Activated CD8-positive, alpha-beta T cell treated with anti-CD3 and anti-CD28 coated beads for 36 hours (primary cell): ENCODE measurements at places on chromosomes 7 and 10. TPM values are rescaled to one million over a fixed set of nuclear protein-coding genes. Genes with fewer than 3 reads are reported as not detected.

DNA sequence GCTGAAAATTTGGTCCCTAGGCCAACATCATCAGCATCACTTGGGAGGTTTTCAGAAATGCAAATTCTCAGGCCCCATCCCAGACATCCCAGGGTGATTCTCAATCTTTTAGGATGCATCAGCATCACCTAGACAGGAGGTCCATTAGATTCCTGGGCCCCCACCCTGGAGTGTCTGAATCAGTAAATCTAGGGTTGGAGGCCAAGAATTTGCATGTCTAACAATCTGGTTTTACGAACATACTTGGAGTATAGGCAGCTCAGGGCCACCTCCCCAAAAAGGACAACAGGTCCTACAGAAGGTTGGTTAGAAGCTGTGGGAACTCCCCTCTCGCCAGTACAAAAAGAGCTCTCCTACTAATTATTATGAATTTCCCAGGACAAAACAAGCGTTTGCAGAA is 15.5 kb downstream of the ZC3HAV1 start:
- H3K4me1 ChIP-seq = peaks cover 81% of the 10 kb centered on the region
- DNase-seq = no peak
- H3K4me3 ChIP-seq = peak overlapping the region; percentile 76
- H3K36me3 ChIP-seq = peaks cover 84% of the 10 kb centered on the region
- no peaks in the 10 kb centered on the region for H3K27me3 ChIP-seq

DNA sequence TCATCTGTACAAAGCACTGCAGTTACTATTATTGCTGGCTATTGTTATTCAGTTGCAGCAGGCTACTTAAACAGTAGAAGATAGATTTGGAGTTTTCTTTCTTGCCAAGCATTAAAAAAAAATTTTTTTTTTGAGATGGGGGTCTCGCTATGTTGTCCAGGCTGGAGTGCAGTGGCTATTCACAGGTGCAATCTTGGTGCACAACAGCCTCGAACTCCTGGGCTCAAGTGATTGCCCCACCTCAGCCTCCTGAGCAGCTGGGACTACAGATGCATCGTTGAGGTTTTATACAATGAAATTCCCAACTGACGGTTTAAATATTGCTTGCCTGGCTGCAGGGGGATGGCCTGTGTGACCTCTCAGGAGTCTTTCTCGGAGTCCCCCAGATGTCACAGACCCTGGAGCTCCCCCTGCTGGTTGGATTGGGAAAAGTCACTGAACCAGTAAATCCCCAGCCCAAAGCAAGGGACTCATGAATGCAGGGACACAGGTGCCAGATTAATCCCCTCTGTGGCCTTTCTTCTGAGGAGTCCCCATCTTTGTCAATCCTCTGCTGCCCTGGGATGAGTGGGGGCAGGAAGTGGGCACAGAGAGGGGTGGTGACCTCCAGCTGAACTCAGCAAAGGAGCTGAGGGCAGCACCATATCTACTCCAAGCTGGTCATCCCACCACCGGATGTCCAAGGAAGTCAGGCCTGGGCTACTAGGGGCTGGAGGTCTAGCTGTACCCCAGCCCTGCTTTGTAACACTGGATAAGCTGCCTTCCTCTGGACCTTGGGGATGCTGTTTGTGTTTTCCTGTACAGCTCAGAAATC is 149.6 kb downstream of the C10orf105 start:
- no peak overlapping the region for H3K27ac ChIP-seq
- no peak overlapping the region for H3K4me3 ChIP-seq
- DNase-seq = peak; percentile 87

DNA sequence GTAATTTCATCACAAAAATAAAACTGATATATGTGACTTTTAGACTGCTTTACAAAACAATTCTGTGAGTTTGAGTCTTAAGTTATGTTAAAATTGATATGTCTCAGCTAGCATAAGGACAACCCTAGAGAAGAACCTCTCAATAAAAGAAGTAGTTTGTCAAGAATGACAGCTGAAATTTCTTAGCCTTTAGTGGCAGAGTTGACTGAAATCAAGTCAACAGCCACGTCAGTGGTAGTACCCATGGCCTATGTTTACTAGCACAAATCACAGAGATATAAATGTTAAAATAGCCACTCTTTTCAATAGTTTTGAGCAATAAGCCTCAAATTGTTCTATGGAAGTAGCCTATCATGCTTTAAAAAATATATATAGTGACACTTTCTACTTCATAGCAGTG is 138.9 kb upstream of the FERD3L start:
- H3K27ac ChIP-seq = no peak overlapping the region
- no peaks in the 10 kb centered on the region for H3K36me3 ChIP-seq
- no peaks in the 10 kb centered on the region for H3K4me1 ChIP-seq
- H3K4me3 ChIP-seq = no peak overlapping the region

DNA sequence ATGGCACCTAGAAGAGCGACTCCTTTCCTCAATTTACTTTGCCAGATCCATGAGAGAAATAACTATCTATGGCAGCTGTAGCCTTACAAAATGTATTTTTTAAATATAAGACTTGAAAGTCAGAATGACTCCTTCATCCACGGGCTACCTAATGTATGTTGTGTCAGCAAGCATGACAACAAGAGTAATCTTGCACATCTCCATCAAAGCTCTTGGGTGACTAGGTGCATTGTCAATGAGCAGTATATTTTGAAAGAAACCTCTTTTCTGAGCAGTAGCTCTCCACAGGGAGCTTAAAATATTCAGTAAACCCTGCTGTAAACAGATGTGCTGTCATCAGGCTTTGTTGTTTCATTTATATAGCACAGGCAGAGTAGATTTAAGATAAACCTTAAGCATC is 757.2 kb upstream of the PHF14 start:
- no peak overlapping the region for H3K27ac ChIP-seq
- no peaks in the 10 kb centered on the region for H3K4me1 ChIP-seq

DNA sequence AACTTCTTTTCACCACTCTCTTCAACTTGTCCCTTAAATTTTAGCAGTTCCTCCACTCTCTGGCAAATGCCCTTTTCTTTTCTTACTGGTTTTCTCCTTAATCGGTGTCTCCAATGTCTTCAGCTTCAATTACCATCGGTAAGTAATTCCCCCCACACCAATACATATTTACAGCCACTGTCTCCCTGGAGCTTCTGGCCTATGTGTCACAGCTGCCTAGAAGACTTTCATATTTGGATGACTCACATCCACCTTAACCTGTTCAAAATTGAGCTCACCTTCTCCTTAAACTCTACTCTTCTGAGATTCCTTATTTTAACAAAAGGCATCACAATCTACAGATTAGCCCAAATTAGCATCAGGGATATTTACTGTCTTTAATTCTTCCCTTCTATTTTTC is 380.4 kb downstream of the POM121L12 start:
- no peaks in the 10 kb centered on the region for H3K36me3 ChIP-seq
- no peak overlapping the region for H3K27ac ChIP-seq
- DNase-seq = no peak
- H3K27me3 ChIP-seq = no peaks in the 10 kb centered on the region
- H3K4me1 ChIP-seq = no peaks in the 10 kb centered on the region

- no peaks in the 10 kb centered on the region for H3K36me3 ChIP-seq
- H3K4me1 ChIP-seq = no peaks in the 10 kb centered on the region
- H3K4me3 ChIP-seq = no peak overlapping the region
Observed at GRCh38 chr10:105145711-105146110, 504.6 kb downstream of the SORCS3 start.

- peak overlapping the region; percentile 100 for H3K27ac ChIP-seq
- H3K4me3 ChIP-seq = peak overlapping the region; percentile 82
- peaks cover 70% of the 10 kb centered on the region for H3K4me1 ChIP-seq
- DNase-seq = peak; percentile 58
- H3K36me3 ChIP-seq = peaks cover 30% of the 10 kb centered on the region
Observed at GRCh38 chr10:6542999-6543430, 37.1 kb downstream of the PRKCQ start.

DNA sequence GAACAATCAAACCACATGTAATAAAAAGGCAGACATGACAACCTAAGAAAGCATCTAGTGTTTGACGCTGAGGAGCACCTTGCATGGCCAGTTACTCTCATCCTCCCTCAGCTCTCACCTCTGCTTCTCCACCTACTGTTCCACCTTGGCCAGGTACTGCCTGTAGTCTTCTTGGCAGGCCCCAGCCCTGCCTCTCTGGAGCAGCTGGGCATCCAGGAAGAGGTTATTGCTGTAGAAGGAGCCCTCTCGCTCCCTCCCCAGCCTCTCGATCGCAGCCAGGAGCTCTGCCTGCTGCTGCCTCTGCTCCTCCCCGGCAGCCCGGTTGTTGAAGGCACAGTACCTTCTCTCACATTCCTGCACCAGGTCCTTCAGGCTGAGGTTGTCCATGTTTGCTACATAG is 9.7 kb downstream of the GIMAP5 start:
- peak overlapping the region; percentile 84 for H3K27ac ChIP-seq
- peaks cover 96% of the 10 kb centered on the region for H3K4me1 ChIP-seq
- H3K27me3 ChIP-seq = no peaks in the 10 kb centered on the region
- no peak for DNase-seq
- H3K4me3 ChIP-seq = peak overlapping the region; percentile 7

GRCh38 chr7:107917763-107918651 is 27.0 kb downstream of the DLD start:
- H3K27ac ChIP-seq = peak overlapping the region; percentile 6
- no peak for DNase-seq
- peaks cover 71% of the 10 kb centered on the region for H3K36me3 ChIP-seq
- H3K4me1 ChIP-seq = peaks cover 40% of the 10 kb centered on the region
- no peak overlapping the region for H3K4me3 ChIP-seq

GRCh38 chr10:116521424-116522290 is 24.1 kb upstream of the PNLIP start:
- no peaks in the 10 kb centered on the region for H3K4me1 ChIP-seq
- H3K36me3 ChIP-seq = no peaks in the 10 kb centered on the region
- peaks cover 1% of the 10 kb centered on the region for H3K27me3 ChIP-seq
- H3K27ac ChIP-seq = no peak overlapping the region
- peak; percentile 58 for DNase-seq

DNA sequence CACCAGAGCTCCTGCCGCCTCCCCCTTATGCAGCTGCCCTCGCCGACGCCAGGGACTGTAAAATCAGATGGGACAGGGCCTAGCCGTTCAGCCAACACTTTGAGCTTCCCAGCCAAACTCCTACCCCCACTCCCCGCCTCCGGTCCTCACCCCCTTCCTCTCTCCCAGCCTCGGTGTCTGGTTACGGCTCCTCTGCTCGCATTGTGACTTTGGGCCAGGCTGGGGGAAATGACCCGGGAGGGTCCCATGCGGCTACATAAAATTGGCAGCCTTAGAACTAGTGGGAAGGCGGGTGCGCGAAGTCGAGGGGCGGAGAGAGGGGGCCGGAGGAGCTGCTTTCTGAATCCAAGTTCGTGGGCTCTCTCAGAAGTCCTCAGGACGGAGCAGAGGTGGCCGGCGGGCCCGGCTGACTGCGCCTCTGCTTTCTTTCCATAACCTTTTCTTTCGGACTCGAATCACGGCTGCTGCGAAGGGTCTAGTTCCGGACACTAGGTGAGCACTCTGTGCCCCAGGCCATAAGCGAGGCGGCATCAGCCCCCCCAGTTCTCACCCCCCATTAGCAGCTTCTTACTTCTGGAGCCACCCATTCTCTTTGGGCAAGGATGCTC is at the start of gene KAZALD1:
Gene KAZALD1 (plus strand): TSS at position 366 of the 608 bp plus-strand sequence. CDS start 604 bp downstream, outside the sequence.
- peaks cover 33% of the 10 kb centered on the region for H3K27me3 ChIP-seq
- H3K4me3 ChIP-seq = peak within 1 kb of the TSS; percentile 82
- peak within 1 kb of the TSS; percentile 96 for H3K27ac ChIP-seq

DNA sequence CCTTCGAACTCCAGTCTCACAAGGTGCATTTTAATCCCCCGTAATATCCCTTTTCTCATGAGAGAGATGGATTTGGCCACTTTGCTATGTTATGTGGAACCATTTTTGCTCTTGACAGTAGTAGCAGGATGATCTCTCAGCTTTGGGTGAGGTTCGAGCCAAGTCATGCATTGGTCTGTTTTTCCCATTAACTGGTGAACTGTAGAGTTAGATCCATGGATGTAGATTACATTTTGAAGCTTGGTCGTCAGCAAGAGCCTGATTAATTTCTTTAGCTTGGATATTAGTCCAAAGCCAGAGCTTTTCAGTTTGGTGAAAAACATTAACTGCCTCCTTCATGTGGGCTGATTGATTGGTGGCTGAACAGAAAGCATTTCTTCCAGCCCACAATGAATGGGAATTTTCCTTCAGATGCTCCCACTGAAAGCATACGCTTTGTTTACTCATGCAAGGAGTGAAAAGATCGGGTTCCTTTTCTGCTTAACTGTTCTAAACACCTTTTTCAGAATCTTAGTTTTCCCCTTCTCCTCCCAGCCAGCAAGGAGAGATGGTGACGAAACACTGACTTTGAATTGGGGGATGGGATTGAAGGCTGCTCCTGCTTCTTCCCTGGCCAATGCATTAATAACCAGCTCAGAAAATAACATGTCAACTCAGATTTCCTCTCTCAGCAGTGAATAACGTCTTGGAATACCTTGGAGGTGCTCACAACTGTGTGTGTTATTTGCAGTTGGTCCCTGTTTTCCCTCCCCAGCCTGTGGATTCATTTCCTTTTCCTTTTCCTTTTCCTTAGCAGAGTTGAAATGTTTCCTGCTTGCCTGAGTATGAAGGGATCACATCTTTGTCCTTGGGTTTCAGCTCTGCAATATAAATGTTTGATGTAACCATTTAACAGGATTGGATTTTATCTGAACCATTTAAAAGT is 351.8 kb upstream of the FZD8 start:
- no peak overlapping the region for H3K4me3 ChIP-seq
- no peak for DNase-seq
- H3K27me3 ChIP-seq = no peaks in the 10 kb centered on the region
- no peaks in the 10 kb centered on the region for H3K4me1 ChIP-seq
- H3K36me3 ChIP-seq = no peaks in the 10 kb centered on the region
- H3K27ac ChIP-seq = no peak overlapping the region

DNA sequence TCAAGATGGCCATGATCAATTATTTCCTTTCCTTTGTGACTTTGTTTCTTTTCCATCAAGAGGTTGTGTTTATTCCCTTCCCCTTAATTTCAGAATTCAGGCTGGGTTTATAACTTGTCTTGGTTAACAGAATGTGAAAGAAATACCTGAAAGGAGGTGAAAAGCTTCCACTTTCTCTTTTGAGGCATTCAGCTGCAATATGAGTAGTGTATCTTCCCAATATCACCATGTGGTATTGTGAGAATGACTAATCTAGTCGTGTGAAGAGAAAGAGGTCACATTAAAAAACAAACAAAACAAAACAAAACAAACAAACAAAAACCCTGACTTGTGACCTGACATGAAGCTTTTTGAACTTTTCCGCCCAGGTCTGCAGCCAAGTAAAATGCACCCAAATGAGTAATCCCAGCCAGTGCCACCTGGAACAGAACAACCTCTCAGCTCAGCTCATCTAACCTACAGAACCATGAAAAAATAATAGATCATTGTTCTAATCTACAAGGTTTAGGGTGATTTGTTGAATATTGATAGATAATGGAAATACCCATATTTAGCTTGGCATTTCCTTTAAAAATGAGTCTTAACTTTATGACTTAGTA is 70.8 kb upstream of the TEX47 start:
- no peak overlapping the region for H3K27ac ChIP-seq
- no peaks in the 10 kb centered on the region for H3K4me1 ChIP-seq

- no peaks in the 10 kb centered on the region for H3K36me3 ChIP-seq
- H3K27ac ChIP-seq = no peak overlapping the region
- no peaks in the 10 kb centered on the region for H3K4me1 ChIP-seq
- no peak for DNase-seq
Observed at GRCh38 chr7:18796216-18796615, 300.7 kb downstream of the HDAC9 start.

BICC1 gene
- not detected for total RNA-seq

TAS2R41 gene
- total RNA-seq = not detected

CRYGN gene
- total RNA-seq = 0.16 TPM
